ENCODE measurements at places on chromosomes 11 and 22. TPM values are rescaled to one million over a fixed set of nuclear protein-coding genes. Genes with fewer than 3 reads are reported as not detected.

- no peak for DNase-seq
Observed at GRCh38 chr11:113856966-113857759, 18.2 kb downstream of the USP28 start.

GRCh38 chr11:118436639-118437207, 431 bp downstream of the KMT2A start:
- DNase-seq = peak; percentile 69

- DNase-seq = no peak
Observed at GRCh38 chr11:126400479-126400878, 45.0 kb downstream of the ST3GAL4 start.

DNA sequence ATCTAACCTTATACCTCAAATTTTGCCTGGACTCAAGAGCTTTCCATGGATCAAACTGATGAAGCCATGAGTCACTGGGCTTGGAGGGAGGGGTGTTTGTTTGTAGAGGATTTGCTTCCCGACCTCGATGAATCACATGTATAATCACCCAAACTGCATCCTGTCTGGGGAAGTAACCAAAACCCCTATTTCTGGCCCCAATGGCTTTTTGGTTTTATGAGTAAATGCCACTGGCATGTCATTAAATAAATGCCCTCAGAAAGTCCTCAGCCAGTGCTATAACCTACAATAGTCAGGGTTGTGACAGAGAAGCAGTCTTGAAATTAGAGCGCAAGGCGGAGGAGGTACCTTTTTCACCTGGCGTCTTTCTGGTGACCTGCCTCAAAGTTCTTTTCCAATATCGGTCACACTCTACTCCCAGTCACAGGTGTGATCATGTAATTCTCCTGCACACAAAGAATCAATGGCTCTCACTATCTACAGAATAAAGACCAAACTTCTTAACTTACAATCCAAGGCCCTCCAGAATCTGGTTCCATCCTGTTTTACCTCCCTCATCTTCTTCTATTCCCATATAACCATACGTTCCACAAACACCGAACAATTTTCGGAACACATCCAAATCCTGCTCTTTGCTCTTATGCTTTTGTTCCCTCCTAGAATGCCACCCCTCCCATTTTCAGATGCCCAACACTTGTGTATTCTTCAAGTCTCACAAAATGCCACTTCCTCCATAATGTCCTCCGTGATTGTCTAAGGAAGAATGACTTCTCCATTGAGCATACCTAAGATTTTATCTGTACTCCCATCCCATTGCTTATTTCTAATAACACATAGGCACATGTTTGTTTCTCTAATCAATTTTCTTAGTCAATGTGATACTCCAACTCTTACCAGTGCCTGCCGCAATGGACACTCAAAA, 81.3 kb upstream of the BLID start:
- no peak for DNase-seq

- DNase-seq = peak; percentile 93
Observed at GRCh38 chr11:114036147-114036811, 23.2 kb upstream of the ZBTB16 start.

- DNase-seq = no peak
Observed at GRCh38 chr22:35903571-35904335, 124.9 kb downstream of the RBFOX2 start.

- DNase-seq = no peak
Observed at GRCh38 chr11:120031612-120032600, 106.0 kb downstream of the TRIM29 start.

DNA sequence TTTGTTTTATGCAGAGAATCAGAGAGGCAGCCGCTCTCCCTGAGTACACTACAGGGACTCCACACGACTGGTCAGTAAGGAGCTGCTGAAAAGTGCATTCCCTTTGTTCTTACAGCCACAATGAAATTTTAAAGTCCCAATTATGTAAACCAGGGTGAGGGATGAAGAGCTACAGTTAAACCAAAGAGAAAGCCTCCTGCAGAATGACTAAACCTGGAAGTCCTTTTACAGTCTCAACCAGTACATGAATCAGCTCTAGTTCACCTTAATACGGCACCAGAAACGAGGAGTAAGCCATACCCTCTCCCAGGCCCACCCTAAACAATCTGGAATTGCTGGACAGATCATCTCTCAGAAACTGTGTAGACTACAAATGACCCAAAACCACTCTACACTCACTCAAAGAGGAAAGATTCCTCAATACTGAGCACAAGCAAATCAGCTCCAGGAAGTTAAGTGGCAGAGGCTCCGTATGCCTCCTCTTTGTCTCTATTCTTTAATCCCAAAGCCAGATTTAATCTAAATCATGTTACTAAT, 113.1 kb downstream of the RBFOX2 start:
- DNase-seq = no peak

- no peak for DNase-seq
Observed at GRCh38 chr11:128210148-128210940, 377.0 kb downstream of the ETS1 start.

- DNase-seq = no peak
Observed at GRCh38 chr11:105181521-105181920, 42.0 kb upstream of the CARD18 start.

DNA sequence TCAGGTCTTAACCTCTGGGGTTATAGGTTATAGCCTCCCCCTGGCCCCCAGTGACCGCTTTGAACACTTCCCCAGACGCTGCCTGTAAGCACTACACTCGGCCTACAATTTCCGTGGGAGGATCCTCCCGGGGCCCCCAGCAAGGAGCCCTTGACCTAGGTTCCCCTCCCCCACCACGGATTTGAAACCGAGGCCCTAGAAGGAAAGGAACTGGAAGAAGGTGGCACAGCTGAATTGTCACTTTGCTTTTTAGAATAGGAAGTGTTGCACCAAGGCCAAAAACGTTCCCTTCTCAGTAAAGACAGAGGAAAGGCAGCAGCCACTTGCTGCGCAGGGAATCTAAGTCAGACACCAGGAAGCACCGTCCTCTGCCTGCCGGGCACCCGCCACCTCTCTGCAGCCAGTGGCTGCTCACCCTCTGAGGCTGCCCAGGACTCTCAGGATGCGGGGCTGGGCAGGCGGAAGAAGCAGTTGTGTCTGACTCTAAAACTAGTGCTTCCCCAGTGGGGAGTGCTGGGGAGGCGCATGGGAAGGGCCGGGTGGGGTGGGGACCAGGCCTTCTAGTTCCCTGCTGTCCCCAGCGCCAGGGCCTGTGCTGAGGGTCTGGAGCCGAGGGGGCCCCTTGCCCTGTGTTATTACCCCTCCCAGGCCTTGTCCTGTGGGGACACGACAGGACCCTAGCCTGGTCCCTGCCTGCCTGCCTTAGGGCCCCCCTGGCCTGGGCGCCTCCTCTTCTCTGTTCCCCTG, 7.9 kb upstream of the FLRT1 start:
- DNase-seq = no peak

GRCh38 chr11:95426823-95427462, 195.9 kb upstream of the SESN3 start:
- DNase-seq = no peak

DNA sequence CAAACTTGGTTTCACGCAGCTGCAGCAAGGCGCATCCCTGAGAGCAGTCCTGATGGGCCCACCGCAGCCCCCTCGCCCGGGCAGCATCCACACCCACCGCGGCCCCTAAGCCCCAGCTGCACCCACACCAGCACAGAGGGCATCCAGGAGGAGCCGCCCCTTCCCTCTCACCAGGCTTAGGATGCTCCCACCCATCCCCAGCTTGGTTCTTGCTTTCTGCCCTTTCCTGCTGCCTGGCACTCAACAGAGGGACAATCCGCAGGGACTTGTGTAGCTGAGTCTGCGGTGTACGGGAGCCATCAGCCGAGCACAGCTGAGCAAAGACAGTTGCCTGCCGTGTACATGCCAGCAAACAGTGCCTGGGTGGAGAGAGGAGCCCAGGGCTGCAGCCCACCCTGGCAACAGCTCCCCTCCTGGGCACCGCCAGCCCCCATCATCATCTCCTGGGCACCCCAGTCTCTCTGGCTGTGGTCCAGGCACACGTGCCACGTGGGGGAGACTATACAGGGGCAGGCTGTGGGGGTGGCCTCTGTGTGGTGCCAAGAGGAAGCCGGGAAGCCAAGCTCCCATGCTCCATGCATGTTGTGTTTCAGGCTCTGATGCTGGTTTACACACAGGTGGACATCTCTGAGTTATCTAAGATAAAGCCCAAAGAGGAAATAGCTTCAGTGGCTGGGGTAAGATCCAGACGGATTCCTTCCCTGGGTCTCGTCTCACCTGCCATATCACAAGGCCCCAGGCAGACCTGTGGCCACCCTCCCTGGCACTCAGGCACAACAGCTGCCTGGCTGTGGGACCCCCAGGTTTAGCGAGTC, 36.0 kb upstream of the GNB1L start:
- DNase-seq = no peak

GRCh38 chr22:47575291-47575690, 812.8 kb downstream of the TBC1D22A start:
- no peak for DNase-seq

SULT4A1 gene
- not detected for total RNA-seq

GRCh38 chr22:25362215-25362882, 142.9 kb downstream of the CRYBB2 start:
- DNase-seq = peak; percentile 78

DNA sequence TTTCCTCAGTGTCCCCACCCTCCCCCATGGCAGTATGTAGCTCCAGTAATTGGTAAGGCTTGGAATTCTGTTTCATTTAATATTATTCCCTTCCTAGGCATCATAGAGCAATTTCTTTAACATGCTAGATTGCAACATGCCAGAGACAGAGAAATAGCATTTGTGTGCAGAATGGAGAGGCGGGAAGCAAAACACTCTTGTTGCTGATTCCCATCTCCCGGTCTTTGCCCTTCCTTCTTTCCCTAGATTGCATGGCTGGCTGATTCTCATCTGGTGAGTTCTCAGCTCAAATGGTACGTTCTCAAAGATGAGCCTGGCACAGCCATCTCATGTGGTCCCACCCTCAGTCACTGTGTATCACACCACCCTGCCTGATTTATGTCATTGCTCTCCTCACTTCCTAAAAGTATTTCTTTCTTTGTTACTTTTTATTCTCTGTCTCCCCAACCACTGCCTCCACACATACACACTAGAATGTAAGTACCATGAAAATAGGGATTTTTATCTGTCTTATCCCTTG, 66.9 kb downstream of the ARFGAP2 start:
- no peak for DNase-seq

- no peak for DNase-seq
Observed at GRCh38 chr11:96456111-96456510, 66.3 kb downstream of the JRKL start.

IFITM10 gene
- total RNA-seq = 7.9 TPM

SORL1 gene
- 48.3 TPM for total RNA-seq

DBX1 gene
- not detected for total RNA-seq

DERL3 gene
- 3.8 TPM for total RNA-seq

APLNR gene
- total RNA-seq = 1.2 TPM

DNA sequence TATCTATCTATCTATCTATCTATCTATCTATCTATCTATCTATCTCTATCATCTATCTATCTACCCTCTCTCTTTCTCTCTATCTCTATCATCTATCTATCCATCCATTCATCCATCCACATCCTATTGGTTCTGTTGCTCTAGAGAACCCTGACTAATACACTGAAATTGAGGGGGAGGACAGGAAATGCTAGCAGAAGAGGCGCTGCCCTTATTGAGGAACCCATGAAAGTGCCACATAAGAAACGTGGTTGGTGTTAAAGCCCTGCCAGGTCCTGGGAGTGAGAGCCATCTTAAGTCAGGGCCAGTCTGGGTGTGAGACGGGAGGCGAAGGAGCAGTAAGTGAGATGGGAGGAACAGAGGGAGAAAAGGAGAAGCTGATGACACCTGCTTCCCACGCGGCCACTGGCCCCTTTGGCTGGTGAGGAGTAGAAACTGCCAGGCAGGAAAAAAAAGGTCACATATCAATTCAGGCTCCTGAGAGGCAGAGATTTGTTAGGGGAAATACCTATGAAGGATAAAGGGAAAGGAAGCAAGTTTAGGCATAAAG, 87.9 kb upstream of the PLET1 start:
- DNase-seq = no peak

- no peak for DNase-seq
Observed at GRCh38 chr22:39230261-39231196, 14.3 kb downstream of the PDGFB start.

- DNase-seq = no peak
Observed at GRCh38 chr11:20861322-20861721, 191.9 kb downstream of the NELL1 start.

GRCh38 chr22:41833369-41834004, 582 bp downstream of the SREBF2 start:
- peak; percentile 81 for DNase-seq

BRSK2 gene
- total RNA-seq = 0.26 TPM

ROM1 gene
- 5.2 TPM for total RNA-seq

PARVG gene
- total RNA-seq = 65.9 TPM

GRCh38 chr11:534396-535209, 773 bp downstream of the HRAS start:
- peak; percentile 83 for DNase-seq

CD3G gene
- 6.5 TPM for total RNA-seq

DNA sequence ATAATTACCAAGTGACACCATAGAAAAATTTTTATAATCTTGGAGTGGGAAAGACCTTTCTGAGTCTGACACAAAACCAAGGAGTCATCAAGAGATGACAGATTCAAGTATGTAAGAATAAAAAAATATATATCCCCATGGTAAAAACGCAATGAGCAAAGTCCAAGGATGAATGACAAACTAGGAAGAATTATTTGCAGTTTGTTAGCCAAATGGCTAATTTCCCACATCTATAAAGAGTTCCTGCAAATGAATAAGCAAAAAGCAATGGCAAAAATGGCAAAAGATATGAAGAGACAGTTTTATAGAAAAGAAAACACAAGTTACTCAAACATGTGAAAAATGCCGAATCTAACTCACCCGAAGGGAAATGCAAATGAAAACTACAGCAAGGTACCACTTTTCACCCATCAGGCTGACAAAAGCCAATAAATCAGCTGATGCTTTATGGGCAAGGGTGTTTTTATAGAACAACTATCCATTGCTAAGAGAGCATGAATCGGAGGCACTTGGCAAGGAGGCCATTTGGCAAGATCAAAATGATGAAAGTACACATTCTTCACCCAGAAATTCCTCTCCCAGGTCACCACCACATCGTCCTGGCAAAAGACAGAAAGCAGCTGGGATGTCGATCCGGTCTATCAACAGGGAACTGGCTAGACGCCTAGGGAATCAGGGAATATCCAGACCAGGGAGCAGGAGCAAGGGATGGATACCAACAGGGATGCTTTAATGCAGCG, 21.1 kb upstream of the KLHL35 start:
- no peak for DNase-seq

DNA sequence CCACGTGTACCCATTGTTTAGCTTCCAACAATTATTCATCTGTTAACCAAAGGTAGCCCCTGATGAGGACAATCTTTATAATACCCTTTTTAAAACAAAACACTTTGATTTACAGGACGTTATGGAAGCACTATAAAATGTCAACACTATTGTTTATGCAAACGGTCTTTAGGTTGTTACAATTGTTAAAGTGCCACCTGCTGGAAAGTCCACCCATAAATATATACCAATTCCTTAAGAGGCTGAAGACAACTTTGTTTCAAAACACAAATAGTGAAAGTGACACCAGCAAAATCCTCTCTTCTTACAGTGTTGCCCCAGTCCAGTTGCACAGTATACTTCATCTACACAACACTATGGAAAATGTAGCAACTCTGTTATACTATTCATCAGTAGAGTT, 68.9 kb upstream of the SLN start:
- no peak for DNase-seq

TRIM68 gene
- 12.4 TPM for total RNA-seq

All from upper lobe of right lung (tissue), 1 donor.